ENCODE measurements at places on chromosomes 12 and 14.

GRCh38 chr12:45148006-45148405 lies 67.9 kb upstream of the ANO6 start:
- no peak for DNase-seq

DNA sequence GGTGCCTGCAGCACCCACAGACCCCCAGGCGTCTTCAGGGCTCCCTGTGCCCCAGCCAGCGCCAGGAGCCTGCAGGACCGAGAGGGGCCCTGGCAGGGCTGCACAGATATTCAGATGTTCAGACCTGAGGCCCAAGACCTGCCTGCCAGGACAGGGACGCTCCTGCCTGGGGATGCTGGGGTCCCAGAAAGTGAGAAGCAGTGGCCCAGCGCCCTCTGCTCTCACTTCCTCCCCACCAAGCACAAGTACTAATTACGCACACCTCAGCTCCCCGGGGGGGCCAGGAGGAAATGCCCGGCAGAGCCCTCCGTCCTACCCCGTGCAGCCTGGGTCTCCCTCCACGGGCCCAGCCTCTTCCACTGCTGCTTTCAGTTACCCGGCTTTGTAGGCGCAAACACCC lies 28.8 kb upstream of the INF2 start:
- peak; percentile 68 for DNase-seq

- no peak for DNase-seq
Observed at GRCh38 chr14:33909380-33910084, 41.3 kb downstream of the EGLN3 start.

GRCh38 chr12:16325426-16325825 lies 22.0 kb upstream of the MGST1 start:
- DNase-seq, result no peak

DNA sequence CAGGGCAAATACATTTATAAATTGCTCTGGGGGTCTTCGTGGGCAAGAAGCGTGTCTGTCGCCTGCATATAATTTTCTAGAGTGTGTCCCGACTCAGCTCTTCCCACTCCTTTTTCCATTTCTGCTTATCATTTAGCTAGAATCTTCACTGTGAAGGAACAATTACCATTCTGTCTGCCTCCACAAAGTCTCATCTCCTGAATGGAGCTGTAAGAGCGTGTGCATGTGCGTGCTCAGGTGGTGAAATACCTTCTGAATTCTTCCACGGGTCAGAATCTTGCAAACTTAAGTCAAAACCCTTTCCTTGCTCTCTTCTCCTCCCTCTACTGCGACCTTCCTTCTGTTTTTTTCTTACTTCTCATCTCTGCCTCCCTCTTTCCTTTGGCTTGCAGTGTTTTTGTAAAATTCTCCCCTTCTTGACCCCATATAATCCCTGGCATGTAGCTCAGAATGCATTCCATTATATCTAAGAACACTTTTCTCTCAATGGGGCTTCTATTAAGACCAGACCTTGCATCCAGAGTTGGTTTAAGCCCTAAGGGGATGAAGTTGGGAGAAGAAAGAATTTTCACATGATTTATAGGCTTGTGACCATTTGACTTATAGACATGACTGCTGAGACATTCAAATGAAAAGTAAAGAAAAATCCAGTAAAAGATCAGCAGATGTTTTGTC lies 25.0 kb upstream of the GSG1 start:
- DNase-seq, result no peak
